ENCODE measurements at places on chromosomes 13 and 19. TPM values are rescaled to one million over a fixed set of nuclear protein-coding genes. Genes with fewer than 3 reads are reported as not detected.

- peaks cover 15% of the 10 kb centered on the region for H3K4me1 ChIP-seq
- no peaks in the 10 kb centered on the region for H3K27me3 ChIP-seq
- H3K27ac ChIP-seq = no peak overlapping the region
- no peak overlapping the region for H3K4me3 ChIP-seq
- DNase-seq = no peak
Observed at GRCh38 chr13:22047082-22047784, 376.4 kb downstream of the FGF9 start.

The FUT3 gene
- not detected for total RNA-seq

DNA sequence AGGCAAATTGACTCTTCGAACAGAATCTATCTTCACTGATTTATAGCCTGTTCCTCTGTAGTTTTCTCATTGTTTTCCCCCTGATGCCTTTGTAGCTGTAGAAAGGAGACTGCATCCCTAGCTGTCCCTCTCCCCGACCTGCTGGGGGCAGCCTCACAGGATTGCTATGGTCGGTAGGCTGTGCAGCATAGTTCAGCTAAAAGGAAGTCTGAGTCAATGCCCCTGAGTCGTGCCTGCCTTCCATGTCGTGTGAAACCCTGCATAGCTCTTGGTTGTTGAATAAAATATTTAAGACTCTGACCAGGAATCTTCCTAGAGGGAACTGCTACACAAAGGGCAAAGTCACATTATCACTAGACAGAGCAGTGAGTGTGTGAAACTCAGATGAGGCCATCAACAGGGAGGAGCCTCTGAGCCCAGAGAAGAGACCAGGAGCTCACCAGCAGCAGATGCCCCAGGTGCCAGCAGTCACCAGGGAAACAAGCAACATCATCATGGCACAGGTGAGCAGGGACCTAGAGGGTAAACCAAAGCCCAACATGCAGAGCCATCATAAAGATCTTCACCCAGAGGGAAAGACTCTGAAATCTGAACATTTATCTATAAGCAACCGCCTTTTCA, 108.4 kb upstream of the NBEA start:
- H3K27ac ChIP-seq = no peak overlapping the region
- H3K36me3 ChIP-seq = no peaks in the 10 kb centered on the region
- DNase-seq = no peak
- H3K27me3 ChIP-seq = no peaks in the 10 kb centered on the region
- H3K4me3 ChIP-seq = no peak overlapping the region

GRCh38 chr19:16628984-16629691, 1.1 kb upstream of the MED26 start:
- H3K27ac ChIP-seq = peak overlapping the region; percentile 100
- H3K4me3 ChIP-seq = peak overlapping the region; percentile 99
- DNase-seq = no peak
- H3K27me3 ChIP-seq = no peaks in the 10 kb centered on the region

DNA sequence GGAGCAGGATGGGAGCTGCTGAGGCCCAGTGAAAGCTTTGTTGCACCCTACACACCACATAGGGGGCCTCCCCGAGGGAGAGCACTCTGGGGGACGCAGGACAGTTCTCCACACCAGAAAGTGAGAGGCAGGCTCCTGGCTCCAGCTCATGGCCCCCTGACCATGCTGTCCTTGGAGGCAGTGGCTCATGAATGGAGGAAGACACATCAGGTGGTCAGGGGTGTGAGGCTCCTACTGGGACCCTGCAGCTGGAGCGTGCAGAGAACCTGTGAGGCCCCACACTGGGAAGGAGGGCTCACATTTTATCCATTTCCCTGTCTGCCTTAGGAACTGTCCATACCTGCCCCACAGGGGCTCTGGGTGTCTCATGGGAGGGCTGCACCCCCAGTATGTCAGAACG, 85.3 kb downstream of the ZNF536 start:
- H3K27ac ChIP-seq = no peak overlapping the region
- H3K4me3 ChIP-seq = no peak overlapping the region

The SERTM1 gene
- total RNA-seq = not detected
